NCI-H2029 (cell line): ENCODE measurements at places on chromosomes 5 and 9.

DNA sequence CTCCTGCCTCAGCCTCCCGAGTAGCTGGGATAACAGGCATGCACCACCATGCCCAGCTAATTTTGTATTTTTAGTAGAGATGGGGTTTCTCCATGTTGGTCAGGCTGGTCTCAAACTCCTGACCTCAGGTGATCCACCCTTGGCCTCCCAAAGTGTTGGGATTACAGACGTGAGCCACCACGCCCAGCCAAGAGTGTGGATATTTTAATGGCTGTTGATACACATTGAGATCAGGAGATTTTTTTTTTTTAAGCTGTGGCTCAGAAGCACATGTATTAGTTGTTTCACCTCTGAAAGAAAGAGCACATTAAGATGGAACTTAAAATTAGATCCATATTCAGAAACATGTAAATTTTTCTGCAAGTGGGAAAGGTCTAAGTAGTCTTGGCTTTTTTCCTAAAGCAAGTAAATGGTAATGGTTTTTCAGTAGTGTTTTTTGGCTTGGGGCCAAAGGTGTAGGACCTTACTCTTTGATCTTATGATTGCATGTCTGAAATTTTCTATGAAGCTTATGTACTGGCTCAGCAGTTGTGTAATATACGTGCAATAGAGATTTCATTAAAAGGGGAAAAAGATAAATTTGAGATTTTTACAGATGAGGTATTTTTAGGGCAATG lies 9.9 kb downstream of the RBM27 start:
- peak; percentile 32 for DNase-seq

GRCh38 chr5:55927861-55928655 lies 66.7 kb downstream of the IL6ST start:
- DNase-seq = no peak

- DNase-seq = no peak
Measured at GRCh38 chr9:81575956-81576355, 113.4 kb downstream of the TLE1 start.

DNA sequence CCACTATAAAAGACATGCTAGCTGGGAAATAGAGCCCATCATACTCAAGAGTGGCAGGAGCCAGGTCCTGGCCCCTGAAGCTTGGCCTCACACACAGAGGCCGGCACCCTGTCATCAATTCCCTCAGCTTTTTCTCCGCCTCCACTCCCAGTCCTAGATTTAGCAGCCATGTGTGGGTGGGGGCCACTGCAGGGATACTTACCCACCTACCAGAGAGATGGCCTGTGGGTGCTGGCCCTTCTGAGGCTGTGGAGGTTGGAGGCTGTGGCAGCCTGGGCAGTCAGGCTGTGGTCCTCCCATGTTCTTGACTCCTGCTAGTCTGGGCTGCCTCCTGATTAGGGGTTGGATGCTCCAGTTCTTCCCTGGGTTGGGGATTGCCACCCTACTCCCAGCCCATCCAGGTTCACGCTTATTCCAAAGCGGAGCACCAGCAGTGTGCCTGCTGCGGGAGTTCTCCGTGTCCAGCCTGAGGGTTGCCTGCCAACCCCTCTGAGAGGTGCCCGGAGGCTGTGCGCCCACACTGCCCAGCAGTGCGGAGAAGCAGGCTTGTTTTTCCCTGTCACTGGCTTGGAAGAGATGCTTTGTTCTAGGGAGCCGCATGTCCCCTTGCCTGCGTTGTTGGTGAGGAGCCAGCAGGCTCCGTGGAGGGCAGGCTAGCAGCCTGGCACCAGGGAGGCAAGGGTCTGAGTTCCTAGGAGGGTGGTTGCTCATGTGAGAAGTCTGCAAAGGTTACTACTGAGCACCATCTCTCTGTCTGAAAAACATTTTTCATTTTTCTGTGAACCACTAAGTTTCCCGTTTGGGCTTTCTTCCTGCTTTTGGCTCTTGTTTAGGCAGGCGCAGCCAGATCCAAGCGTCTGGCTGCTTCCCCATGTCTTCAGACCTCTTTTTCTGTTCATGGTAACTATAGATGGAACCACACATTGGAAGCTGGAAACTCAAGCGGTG lies 7.5 kb downstream of the SLC22A5 start:
- no peak for DNase-seq

DNA sequence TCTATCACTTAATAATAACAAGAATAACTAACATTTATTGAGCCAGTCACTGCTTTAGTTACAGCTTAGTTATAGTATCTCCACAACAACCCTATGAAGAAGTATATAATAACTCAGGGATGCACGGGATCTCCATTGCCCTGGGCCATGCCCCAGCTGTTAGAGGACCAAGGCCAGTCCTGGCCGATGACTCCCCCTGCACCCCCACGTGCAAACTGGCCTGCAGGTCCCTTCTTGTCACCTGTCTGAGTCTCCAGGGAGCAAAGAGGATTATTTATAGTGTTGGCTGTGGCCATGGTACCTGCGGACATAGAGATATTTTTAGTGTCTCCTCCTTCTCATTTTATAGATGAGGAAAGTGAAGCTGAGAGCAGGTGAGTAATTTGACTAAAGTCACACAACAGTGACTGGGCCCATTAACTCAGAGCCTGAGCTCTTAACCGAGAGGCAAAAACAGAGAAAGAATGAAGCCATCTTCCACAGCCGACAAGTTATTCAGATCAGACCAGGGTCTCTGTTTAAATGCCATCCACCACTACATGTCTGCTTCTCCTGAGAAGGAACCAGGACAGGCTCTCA lies 94.4 kb downstream of the TMEM215 start:
- no peak for DNase-seq

- no peak for DNase-seq
Measured at GRCh38 chr5:107950776-107951175, 280.0 kb upstream of the EFNA5 start.

DNA sequence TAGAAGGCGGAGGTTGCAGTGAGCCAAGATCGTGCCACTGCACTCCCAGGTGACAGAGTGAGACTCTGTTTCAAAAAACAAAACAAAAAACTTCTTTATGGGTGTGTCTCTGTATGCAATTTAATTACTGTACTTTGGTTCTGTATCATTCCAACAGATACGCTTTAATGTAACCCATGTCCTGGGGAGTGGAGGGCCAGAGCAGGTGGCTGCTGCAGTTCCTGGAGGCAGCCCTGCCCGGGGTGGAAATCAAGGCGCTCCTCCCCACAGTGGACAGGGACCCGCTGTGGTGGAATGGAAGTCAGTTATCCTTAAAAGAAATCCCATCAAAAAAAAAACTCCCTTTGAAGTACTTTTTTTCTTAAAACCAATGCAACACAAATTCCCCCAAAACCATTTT lies 1.9 kb downstream of the DAP start:
- no peak for DNase-seq

- DNase-seq = no peak
Measured at GRCh38 chr9:137317718-137318511, 15.8 kb upstream of the NRARP start.

DNA sequence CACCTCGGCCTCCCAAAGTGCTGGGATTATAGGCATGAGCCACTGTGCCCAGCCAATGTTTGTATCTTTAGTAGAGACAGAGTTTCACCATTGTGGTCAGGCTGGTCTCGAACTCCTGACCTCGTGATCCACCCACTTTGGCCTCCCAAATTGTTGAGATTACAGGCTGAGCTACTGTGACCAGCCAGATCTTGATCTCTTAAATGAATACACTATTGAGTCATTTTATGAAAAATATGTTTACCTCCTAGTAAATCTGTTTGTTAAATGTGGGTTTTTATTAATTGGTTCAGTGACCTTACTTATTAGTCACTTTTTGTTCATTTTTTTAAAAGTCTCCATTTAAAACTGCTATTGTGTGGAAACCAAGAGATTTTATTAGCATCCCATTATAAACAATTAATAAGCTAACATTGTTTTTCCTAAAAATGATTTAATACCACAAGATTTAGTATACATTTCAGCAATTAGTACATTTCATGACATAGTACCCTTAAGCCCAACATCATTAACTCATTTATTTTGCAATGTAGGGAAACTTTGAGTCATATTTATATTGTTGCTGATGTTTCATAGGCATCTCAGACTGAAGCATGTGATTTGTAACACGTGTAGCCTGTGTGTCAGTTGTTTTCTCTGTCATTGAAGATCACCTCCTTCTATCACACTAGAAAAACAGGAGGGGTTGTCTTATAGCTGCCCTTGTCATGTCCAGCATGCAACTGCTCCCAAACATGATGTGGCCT lies 261.2 kb downstream of the TAF11L14 start:
- no peak for DNase-seq

GRCh38 chr5:54095969-54096368 lies 214.4 kb downstream of the ARL15 start:
- DNase-seq = no peak

- no peak for DNase-seq
Measured at GRCh38 chr5:111853748-111854147, 96.8 kb upstream of the NREP start.

- no peak for DNase-seq
Measured at GRCh38 chr9:92422611-92423338, 1.5 kb downstream of the OMD start.

- DNase-seq = no peak
Measured at GRCh38 chr5:72290356-72291133, 29.5 kb downstream of the MRPS27 start.

GRCh38 chr5:152376886-152377285 lies 28.2 kb downstream of the NMUR2 start:
- DNase-seq = no peak

DNA sequence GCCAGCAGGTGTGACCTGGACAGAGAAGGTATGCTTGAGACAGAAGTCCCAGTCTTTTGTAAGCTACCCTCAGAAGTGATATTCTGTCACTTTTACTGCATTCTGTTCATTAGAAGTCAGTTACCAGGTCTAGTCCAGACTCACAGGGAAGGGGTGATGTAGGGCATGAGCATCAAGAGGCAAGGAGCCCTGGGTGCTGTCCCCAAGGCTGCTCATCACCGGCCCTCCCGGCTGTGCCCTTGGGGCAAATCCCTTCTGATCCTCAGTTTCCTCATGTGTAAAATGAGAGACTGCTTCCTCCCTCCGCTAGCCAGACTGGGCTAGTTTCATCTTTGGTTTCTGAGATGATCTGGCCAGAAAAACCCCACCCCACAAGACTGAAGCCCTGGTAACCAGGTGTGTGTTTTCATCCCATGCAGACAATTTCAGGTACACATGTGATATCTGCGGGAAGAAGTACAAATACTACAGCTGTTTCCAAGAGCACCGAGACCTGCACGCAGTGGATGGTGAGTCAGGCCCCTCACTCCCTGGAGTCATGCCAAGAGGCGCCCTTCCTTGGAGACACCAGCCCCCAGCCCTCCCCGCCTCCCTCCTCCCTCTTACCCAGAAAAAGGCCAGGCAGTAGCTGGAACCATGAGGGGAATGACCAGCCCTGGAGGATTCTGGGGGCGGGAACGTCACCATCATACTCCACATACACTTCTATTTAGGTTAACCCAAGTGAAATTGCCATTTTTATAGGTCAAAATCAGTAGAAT lies 71.0 kb downstream of the AMBP start:
- no peak for DNase-seq

- no peak for DNase-seq
Measured at GRCh38 chr5:74433896-74434829, 206.4 kb downstream of the ENC1 start.

- no peak for DNase-seq
Measured at GRCh38 chr5:175701797-175702196, 43.9 kb downstream of the HRH2 start.

- no peak for DNase-seq
Measured at GRCh38 chr9:114270120-114270975, 52.5 kb upstream of the ORM1 start.

DNA sequence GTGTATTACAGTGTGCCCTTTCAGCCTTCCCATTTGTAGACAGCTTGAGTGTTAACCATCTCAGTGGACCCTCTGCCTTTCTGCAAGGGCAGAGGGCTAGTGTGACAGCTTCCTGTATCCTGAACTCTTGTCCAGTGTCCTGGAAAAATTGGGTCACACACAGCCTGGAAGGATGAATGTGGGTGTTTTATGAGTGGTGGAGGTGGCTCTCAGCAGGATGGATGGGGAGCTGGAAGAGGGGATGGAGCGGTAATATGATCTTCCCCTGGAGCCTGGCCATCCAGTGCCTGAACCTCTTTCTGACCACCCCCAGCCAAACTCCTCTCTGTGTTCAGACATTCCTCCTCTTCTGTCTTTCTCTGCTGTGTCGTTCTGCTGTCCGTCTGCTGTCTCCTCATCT lies 113.0 kb downstream of the KIF4B start:
- no peak for DNase-seq

- DNase-seq = no peak
Measured at GRCh38 chr5:170256571-170256970, 23.8 kb downstream of the C5orf58 start.

- DNase-seq = peak; percentile 62
Measured at GRCh38 chr5:1502046-1502736, 21.6 kb downstream of the LPCAT1 start.

DNA sequence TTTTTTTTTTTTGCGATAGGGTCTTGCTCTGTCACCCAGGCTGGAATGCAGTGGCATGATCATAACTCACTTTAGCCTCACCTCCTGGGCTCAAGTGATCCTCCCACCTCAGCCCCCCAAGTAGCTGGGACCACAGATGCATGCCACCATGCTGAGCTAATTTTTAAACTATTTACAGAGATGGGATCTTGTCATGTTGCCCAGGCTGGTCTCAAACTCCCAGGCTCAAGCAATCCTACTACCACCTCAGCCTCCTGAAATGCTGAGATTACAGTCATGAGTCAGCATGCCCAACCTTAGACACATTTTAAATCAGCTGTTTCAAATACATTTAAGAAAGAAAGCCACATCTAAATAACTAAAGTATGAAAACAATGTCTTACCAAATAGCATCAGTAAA lies 439.0 kb downstream of the EBF1 start:
- DNase-seq = no peak

DNA sequence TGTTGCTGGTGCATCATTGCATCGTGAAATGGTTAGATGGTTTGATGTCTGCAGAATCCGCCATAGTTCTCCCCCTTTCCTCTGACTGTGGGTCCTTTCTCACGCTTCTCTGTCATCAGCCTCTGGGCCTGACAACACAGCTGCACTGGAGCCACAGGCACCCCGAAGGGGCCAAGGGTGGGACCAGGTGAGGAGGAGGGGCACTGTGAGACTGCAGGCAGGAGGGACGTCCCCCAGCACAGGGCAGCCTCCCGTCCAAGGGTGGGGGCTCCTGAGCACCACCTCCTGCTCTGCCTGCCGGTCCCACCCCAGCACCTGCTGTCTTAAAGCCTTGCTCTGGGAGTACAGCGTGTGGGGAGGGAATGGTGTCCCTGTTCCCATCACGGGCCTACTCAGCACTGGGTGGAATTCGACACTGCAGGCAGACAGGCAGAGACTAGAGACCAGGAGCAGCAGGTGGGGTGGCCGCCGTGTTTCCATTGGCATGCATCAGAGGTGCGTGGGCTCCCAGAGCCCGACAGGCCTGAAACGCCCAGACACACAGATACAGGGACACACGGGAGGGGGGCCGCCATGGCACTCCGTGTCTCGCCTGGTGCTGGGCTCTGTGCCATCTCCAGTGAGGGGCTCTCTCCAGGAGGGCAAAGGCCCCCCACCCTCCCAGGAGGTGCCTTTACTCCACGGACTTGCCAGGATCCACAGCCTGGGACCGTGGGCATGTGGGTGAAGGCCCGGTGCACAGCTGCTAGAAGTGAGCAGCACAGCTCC lies 15.0 kb downstream of the CACNA1B start:
- no peak for DNase-seq

GRCh38 chr5:35233121-35233520 lies 2.8 kb upstream of the PRLR start:
- no peak for DNase-seq
